Sigmoid colon (tissue), 7 donors: ENCODE measurements at places on chromosomes 4 and X. TPM values are rescaled to one million over a fixed set of nuclear protein-coding genes. Genes with fewer than 3 reads are reported as not detected.

- H3K27me3 ChIP-seq: no peaks in the 10 kb centered on the region
- H3K36me3 ChIP-seq: no peaks in the 10 kb centered on the region
- no peak for DNase-seq
- H3K4me3 ChIP-seq: no peak overlapping the region
- H3K27ac ChIP-seq: no peak overlapping the region
These were observed 125.5 kb downstream of the ATG4A start for GRCh38 chrX:108216919-108217571.

DNA sequence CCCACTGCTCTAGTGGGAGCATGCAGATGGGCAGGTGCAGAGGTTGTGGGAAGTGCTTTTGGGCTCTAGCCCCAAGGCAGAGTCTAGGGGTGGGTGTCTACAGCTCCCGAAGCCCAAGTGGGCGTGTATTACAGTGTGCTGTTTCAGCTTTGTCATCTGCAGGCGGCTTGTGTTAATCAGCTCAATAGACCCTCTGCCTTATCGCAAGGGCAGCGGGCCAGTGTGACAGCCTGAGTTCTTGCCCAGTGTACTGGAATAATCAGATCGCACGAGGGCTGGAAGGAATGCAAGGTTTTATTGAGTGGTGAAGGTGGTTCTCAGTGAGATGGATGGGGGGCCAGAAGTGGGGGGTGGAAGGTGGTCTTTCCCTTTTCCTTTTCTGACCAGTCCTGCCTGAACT is 529.4 kb upstream of the AMOT start:
- no peak overlapping the region for H3K27ac ChIP-seq
- H3K4me1 ChIP-seq: no peaks in the 10 kb centered on the region
- H3K36me3 ChIP-seq: no peaks in the 10 kb centered on the region
- H3K27me3 ChIP-seq: no peaks in the 10 kb centered on the region

The MAGEA6 gene
- not detected for total RNA-seq

The CLCN4 gene
- total RNA-seq: 0.66 TPM

DNA sequence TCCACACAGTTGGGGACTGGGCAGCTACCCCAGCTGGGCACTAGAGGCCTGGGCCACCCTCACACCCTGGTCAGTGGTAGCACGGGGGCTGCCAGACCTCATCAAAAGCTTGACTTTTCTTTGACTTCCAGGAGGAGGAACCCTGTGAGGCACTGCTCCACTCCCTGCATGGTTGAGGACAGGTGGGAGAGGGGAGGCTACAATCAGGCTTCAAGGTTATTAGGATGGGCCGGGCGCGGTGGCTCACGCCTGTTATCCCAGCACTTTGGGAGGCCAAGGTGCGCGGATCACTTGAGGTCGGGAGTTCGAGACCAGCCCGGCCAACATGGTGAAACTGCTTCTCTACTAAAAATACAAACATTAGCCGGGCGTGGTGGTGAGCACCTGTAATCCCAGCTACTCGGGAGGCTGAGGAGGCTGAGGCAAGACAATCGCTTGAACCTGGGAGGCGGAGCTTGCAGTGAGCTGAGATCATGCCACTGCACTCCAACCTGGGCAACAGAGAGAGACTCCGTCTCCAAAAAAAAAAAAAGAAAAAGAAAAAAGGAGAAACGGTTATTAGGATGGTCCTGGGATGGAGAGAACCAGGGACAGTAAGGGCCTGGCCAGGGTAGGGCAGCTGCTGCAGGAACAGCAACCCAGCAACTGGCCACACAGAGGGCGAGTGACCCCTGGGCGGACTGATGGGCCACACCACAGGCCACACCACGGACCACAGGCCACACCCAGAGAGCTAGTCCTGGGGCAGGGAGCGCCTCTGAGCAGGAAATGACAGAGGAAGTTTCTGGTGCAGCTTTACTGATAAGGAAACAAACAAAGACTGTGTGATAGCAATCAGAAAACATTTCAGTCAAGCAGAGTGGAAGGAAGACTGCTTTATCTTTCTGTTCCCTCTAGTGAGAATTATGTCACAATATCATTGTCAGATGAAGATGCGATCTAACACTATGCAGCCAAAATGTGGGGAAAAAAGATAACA is 20.5 kb upstream of the OPN1LW start:
- no peaks in the 10 kb centered on the region for H3K36me3 ChIP-seq
- H3K4me1 ChIP-seq: no peaks in the 10 kb centered on the region
- no peak overlapping the region for H3K27ac ChIP-seq

The RRAGB gene
- total RNA-seq: 29.3 TPM

DNA sequence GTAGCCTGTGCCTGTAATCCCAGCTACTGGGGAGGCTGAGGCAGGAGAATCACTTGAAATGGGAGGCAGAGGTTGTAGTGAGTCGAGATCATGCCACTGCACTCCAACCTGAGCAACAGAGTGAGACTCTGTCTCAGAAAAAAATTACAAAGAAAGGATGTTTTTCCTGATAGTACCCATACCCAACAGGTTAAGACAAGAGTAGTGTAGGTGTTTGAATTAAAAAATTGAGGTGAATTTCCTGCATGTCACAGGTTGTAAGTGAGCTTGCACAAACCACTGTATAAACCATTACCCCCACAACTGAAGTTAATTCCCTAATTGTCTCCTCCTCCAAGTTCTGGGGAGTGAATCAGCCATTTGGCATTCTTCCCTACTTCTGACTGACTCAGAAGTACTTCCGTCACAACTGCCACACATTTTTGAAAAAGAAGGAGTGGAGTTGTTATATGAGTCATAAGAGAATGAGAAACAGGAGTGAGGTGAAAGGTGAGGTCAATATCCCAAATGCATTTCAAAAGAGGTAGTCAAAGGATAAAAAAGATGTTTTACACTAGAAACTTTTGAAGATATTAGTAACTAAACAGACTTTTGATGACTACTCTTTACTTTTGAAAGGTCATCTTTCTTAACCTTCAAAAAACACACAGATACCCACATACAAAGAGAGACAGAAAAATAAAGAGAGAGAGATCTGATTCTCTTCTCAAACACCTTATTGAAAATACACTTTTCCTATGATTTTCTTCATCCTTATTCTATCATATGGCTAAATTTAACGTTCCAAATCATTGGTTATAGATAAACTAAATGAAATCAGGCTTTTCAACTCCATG is 134.5 kb downstream of the BTC start:
- H3K4me1 ChIP-seq: peaks cover 9% of the 10 kb centered on the region
- no peak overlapping the region for H3K4me3 ChIP-seq
- H3K36me3 ChIP-seq: no peaks in the 10 kb centered on the region
- no peak for DNase-seq
- no peaks in the 10 kb centered on the region for H3K27me3 ChIP-seq

The TMEM154 gene
- total RNA-seq: 0.71 TPM

The NXF3 gene
- total RNA-seq: 1.2 TPM

DNA sequence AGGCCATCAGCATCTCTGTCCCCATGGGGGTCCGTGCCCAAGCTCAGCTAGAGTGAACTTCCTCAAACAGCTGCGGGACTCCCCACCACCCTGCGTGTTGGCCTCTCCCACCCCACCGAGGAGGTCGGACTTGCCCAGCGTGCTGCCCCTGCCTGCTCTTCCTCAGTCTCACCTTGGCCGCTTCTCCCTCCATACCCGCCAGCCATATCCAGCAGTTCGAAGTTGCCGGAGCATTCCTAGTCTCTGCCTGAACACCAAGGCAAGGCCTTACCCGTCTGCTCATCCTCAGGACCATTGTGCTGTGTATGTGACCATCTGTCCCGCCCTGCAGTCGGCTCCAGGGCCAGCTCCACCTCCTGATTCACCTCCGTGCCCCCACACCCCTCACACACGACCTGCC is 84.5 kb downstream of the WFS1 start:
- no peaks in the 10 kb centered on the region for H3K36me3 ChIP-seq
- no peaks in the 10 kb centered on the region for H3K4me1 ChIP-seq
- no peak overlapping the region for H3K4me3 ChIP-seq
- no peak overlapping the region for H3K27ac ChIP-seq
- no peak for DNase-seq

DNA sequence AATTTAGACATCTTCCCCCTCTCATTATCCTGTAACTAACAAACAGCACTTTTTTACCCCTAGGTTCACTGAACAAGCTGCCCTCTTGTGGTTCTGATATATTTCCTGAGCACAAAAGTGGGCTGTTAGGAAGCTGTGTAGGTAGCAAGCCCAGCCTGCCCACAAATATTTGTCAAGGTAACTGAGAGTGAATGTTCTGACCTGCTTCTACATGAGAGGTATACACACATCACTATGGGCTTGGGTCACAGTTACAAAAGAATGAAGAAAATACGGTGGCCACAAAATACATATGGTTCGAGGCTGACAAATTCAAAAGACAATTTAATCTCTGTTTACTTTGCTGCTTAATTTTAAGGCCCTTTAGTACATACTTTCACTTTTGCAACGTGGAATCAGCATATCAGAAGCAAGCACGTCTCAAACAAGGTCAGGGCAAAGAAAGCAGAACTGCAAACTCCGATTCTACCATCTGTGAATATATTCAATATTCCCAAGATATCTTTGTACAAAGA is 78.7 kb downstream of the RBM47 start:
- no peak for DNase-seq
- no peaks in the 10 kb centered on the region for H3K27me3 ChIP-seq
- H3K36me3 ChIP-seq: no peaks in the 10 kb centered on the region
- H3K4me1 ChIP-seq: no peaks in the 10 kb centered on the region

The CHRDL1 gene
- total RNA-seq: 365 TPM

DNA sequence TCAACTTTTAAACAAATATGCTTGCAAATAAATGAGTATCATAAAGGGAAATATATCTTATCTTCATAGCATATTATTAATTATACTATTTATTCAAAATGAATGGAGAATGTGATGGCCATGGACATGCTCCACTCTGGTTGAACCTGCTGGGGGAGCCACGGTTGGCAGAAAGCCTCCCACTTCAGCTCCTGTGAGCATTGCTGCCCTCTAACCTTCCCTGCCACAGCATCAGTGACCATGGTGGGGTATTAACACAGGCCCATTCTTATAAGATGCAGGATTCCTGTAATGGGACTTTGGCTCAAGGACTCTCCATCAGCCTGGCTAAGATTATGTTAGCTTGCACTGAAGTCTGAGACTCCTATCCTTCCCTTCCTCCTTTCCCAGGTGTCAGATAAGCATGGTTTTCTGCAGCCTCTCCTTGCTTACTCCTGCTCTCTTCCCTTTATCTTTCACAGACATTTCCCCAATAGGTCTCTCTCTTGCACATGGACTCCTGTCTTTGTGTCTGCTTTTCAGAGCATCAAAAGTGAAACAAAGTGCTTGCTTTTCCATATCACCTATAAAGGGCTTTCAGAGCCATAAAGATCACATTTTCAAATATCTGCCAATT is 4.9 kb upstream of the ABRAXAS1 start:
- no peak overlapping the region for H3K4me3 ChIP-seq
- no peak for DNase-seq
- peaks cover 7% of the 10 kb centered on the region for H3K4me1 ChIP-seq
- no peaks in the 10 kb centered on the region for H3K27me3 ChIP-seq
- H3K27ac ChIP-seq: no peak overlapping the region
- H3K36me3 ChIP-seq: no peaks in the 10 kb centered on the region

The ACOT9 gene
- total RNA-seq: 51.4 TPM

DNA sequence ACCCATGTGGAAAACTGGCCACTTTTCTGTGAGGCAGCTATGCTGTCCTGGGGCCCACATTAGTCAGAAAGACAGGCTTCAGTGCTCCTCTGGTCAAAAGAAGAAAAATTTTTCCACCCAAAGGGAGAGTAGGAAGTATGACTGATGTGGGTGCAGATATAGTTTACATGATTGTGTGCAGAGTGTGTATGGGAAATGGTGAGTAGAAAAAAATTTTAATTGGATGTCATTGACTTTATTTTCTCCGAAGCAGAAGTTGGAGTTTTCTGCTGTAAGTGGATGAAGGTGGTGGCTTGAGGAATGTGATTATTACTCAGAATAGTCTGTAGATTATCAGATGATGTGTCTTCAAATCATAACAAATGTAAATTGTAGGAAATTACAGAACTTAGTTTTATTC is 241.5 kb upstream of the IGFBP7 start:
- no peak overlapping the region for H3K4me3 ChIP-seq
- DNase-seq: no peak
- H3K27ac ChIP-seq: no peak overlapping the region

GRCh38 chrX:107659768-107660167 is 31.5 kb downstream of the PRPS1 start:
- no peak overlapping the region for H3K27ac ChIP-seq
- H3K4me3 ChIP-seq: no peak overlapping the region
- H3K4me1 ChIP-seq: peaks cover 9% of the 10 kb centered on the region
- no peaks in the 10 kb centered on the region for H3K36me3 ChIP-seq
- DNase-seq: no peak

- peak overlapping the region; percentile 88 for H3K27ac ChIP-seq
- peaks cover 23% of the 10 kb centered on the region for H3K36me3 ChIP-seq
- no peaks in the 10 kb centered on the region for H3K4me1 ChIP-seq
- peak; percentile 98 for DNase-seq
- no peaks in the 10 kb centered on the region for H3K27me3 ChIP-seq
These were observed 75.7 kb downstream of the FAM114A1 start for GRCh38 chr4:38943343-38943742.

DNA sequence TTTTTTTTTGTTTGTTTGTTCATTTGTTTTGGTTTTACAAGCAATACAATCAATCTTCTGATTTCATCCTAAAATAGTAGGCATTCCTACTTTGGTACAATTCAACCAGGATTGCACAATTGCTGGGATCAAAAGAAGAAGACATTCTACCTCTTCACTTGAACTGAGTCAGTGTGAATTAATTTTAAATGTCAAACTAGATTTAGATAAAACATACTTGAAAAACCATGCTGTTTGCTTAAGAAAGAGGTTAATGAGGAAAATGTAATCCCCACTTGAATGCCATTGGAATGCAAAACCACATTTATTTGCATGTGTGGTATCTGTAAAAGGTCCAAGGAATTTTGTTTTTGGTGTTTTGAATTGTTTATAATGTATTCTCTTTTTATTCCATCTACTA is 40.5 kb downstream of the HAND2 start:
- peaks cover 48% of the 10 kb centered on the region for H3K4me1 ChIP-seq
- no peak overlapping the region for H3K27ac ChIP-seq
- H3K27me3 ChIP-seq: no peaks in the 10 kb centered on the region

DNA sequence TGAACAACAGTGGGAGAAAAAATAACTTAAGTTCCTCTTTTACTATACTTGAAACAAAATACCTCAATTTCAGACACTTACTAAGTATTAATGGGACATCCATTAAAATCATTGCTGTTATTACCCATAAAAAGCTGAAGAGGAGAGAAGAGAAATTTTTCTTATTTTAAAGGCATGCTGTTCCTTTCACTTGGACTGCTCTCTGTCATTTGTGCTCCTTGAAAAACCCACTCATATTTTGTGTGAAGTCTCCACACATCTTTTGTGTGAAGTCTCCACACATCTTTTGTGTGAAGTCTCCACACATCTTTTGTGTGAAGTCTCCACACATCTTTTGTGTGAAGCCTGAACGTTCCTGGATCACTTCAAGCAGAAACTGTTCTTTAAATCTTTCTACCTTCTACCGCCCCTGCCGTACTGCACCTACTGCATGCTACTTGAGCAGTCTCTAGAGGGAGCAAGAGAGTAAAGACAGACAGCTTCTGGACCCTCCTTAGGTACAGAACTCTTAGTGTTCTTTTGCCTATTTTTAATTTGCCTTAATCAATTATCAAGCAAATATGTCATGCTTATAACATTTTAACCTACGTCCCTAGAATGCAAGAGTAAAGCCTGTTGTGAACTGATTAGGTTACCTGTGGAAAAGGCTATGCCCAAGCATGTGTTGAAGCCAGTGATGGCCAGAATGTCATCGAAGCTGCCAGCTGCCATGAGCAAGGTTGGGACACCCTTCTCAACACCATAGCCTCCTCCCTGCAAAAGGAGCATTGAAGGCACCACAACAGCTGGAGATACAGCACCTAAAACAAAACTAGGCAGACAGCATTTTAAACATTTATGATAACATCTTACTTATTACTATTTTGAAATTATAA is 27.1 kb upstream of the SLC9B1 start:
- H3K36me3 ChIP-seq: no peaks in the 10 kb centered on the region
- H3K4me1 ChIP-seq: no peaks in the 10 kb centered on the region
- H3K27ac ChIP-seq: no peak overlapping the region

The C4orf36 gene
- not detected for total RNA-seq
